ENCODE measurements at places on chromosomes 13 and 19.

DNA sequence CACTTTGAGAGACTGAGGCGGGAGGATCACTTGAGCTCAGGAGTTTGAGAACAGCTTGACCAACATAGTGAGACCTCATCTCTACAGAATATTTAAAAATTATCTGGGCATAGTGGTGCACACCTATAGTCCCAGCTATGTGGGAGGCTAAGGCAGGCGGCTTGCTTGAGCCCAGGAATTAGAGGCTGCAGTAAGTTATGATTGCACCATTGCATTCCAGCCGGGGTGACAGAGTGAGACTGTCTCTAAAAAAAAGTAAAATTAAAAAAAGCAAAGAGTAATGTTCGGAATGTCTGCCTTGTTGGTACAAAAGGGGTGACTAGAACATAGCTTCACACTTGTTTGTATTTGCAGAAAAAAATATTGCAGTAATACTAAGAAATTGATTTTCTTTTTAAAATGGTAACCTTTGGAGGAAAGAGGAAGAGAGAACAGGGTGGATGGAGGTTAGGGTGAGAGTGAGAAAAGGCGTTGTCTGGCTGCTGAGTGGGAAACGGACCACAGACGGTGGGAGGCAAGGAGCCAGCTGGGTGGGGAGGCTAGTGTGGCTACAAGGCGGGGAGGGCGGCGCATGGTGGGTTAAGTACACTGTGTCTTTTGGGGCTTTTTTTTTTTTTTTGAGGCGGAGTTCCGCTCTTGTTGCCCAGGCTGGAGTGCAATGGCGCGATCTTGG, 10.2 kb downstream of the PPP1R14A start:
- DNase-seq: no peak

DNA sequence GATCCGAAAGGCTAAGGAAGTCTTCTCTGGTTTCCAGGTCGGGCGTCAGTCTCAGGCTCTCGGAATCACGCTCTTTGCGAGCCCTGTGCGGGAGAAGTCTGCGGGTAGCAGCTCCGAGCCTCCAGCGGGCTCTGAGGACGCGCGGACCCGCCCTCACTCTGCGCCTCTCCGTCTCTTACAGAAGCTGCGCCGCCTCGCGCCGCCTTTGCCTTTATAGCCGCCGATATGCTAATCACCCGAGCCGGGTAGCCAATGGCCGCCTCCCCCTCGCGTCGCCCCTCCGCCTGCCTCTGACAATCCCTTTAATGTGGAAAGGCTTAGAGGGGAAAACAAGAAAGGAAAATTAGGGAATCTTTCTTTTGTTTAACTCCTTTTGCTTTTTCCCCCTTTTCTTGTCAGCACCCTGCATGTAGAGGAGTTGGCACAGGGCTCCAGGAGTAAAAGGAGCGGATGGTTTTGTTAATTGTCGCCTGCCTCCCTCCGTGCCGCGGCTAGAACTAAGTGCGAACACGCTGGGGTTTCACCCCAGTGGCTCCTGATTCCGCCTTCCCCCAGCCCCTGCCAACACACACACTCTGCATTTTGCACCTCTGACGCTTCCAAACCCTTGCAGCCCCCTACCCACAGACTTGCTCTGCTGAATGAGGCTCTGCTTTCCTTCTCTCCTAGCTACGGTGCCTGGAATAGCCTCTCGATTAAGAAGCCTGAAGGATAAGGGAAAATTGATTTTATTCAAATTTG, at the start of gene PCDH8:
Gene PCDH8, minus strand, starts transcription at position 186 of the 741 bp plus-strand sequence. CDS start 204 bp downstream, outside the sequence.
- no peak for DNase-seq

DNA sequence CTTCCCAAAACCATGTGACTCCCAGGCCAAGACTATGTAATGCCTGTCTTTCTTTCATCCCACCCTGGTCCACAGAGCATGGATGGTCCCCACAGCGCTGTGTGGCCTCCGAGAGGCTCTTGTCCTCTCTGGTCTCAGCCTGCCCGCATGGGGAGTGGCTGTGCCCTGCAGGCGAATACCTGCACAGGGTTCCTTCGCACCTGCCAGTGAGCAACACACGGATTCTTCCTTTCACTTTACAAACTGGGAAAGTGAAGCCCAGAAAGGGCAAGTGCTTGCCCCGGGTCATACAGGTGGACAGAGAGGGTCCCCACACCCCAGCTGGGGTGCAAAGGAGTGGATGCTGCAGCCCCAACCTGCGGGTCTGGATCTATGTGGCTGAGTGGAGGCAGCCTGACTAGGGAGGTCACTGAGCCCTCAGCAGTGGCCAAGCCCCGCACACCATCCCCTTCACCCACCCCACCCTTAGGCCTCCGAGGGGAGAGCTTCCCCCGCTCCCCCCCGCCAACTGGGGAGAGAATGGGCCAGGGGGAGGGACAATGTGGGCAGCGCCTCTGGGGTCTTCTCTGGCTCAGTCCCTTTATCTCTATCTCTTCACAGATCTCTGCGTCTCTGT, 747 bp upstream of the MARK4 start:
- no peak for DNase-seq

- no peak for DNase-seq
Measured at GRCh38 chr13:106210324-106210723, 325.1 kb downstream of the EFNB2 start.

DNA sequence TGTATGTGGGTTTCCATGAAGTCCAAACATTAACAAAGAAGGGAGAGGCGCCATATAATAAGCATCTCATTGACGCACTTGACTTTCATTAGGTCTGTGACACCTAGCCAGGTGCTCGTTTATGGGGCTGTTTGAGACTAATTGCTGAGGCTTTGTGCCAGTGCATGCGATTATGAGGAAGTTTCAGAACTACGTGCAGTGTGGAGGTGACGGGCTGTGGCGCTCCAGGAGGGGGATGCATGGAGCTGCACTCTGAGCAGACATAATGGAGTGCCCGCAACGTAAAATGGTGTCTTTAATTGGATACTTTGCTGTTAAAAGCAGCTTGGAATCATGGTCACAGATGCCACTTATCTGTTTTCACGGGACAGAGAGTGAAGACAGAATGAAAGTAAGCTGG, 223.2 kb downstream of the FGF9 start:
- no peak for DNase-seq

GRCh38 chr13:107586216-107586615, 629.1 kb downstream of the LIG4 start:
- no peak for DNase-seq

DNA sequence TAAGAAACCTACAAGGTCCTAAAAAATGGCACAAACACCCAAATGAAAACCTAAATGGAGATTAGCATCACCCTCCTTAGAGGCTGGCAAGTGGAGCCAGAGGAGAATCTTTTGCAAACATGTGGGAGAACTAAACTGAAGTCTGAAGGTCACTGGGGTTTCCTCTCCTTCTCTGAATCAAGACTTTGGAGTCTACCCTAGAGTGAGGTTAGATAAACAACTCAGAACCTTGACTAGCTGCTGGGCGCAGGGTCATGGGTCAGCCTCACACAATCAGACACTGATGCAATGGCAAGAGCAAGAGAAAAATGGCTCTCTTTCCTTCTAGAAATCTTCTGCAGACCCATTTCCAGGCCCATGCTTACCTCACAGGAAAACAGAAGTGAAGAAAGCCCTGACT, 165.8 kb downstream of the KCTD12 start:
- no peak for DNase-seq

- DNase-seq: no peak
Measured at GRCh38 chr13:30880856-30881155, 25.3 kb upstream of the MEDAG start.

DNA sequence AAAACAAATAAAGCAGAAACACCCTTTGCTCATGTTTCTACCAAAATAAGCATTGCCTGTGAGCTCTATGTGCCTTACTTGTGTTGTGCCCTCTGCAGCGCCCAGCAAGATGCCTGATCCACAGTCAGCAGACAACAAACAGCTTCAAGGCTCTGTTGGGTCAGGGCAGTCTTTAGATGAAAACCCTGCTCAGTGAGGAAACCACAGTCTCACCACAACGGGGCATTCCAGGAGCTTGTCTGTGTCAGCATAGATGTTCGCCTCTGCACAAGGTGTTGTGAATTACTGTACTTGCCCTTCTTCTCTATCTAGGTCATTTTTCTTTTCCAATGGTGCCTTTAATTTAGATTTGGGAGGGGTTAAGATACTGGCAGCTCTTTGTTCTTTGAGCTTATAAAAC, 251.9 kb downstream of the COL4A1 start:
- no peak for DNase-seq

GRCh38 chr19:9362905-9363304, at the start of gene ZNF177:
Gene ZNF177 (plus strand): TSS chr19:9363013. CDS start chr19:9378312, 15,299 bp downstream.
- no peak for DNase-seq

- DNase-seq: no peak
Measured at GRCh38 chr19:2149980-2150793, 1.2 kb downstream of the AP3D1 start.

DNA sequence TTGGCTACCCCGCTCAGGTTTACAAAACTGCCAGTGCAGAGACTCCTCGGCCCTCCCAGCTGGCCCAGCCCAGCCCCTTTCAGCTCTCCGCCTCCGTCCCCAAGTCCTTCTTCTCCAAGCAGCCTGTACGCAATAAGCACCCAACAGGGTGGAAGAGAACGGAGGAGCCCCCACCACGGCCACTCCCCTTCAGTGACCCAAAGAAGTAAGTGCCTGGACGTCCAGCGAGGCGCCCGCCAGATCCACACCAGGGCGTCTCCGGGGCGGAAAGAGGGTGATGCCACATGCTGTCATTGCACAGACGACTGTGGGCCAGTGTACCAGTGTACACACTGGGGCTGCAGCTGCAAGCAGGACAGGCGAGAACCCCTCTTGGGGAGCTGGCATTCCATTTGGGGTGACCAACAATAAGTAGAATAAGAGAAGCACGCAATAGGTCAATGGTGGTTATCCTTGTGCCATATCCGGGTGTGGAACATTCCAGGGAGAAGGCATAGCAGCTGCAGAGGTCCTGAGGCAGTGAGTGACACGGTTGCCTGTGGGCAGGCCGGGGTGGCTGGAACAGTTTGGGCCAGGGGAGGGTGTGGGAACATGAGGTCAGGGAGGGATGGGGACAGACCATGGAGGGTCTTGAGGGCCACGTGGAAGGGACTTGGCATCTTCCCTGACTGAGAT, 41.3 kb downstream of the DPF1 start:
- no peak for DNase-seq

DNA sequence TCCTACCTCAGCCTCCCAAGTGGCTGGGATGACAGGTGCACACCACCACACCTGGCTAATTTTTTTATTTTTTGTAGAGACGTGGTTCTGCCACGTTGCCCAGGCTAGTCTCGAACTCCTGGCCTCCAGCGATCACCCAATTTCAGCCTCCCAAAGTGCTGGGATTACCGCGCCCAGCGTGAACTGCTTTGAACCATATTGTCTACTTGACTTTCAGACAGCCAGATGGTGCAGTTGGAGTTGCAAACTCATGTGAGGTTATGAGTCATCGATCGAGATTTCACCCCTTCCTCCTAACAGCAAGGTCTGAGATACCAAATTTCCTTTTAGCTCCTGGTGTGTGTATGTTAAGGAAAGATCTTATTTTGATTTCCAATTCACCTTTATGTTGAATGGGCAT, 2.7 kb downstream of the SLC27A1 start:
- no peak for DNase-seq

DNA sequence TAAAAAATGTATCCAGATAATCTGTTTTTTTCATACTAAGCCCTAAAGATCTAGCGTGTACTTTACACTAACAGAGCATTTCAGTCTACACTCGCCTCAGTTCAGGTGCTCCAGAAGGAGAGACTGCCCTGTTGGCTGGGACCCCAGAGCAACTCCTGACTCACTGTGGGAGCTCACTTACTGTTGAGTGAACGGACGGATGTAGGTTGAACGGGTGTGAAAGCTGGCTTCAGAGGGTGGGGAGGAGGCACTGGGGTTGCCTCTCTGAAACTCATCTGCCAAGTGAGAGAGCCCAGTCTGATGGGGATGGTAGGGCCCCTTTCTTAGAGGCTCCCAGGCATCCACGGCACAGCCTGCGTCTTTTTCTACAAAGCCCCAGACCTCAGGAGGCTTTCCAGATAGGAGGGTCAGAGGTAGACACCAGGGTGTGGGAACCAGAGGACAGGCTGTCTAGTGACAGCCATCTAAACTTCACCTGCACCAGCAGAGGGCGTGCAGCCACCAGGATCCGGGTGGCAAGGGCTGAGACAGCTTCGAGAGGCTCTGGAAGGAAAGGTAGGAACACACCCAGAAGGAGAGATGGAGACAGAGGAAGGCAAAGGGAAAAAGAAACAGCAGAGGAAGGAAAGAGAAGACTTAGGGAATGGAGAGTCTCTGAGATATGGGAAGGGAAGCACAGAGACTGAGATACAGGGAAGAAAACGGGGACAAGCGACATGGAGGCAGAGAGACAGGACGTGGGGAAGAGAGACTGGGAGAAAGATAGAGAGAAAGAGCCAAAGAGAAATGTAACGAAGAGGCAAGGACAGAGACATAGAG, 3.7 kb downstream of the KASH5 start:
- DNase-seq: no peak

- DNase-seq: no peak
Measured at GRCh38 chr13:94658926-94659597, 53.3 kb downstream of the SOX21 start.

- no peak for DNase-seq
Measured at GRCh38 chr13:113649212-113649611, 8.8 kb downstream of the ATP4B start.

GRCh38 chr13:25908366-25908765, 143.4 kb downstream of the SHISA2 start:
- no peak for DNase-seq

DNA sequence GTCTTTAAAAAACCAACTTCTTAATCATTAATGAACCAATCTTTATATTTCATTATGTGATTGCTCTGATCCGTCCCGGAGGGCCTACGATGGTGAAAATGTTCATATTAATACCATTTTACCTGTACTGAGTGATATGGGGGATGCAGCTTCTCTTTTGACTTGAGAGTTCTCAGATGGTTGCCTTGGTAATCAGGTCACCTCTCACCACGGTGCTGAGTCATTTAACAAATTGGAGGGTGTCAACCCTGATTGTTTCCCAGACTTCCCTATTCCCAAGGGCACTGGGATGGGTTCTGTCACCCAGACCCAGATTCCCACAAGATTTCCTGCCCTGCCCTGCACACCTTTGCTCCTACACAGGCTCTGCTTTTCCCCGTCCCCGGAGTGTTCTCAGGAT, 128.5 kb upstream of the TMTC4 start:
- DNase-seq: no peak

- DNase-seq: no peak
Measured at GRCh38 chr13:113946409-113947181, 27.3 kb downstream of the C13orf46 start.

DNA sequence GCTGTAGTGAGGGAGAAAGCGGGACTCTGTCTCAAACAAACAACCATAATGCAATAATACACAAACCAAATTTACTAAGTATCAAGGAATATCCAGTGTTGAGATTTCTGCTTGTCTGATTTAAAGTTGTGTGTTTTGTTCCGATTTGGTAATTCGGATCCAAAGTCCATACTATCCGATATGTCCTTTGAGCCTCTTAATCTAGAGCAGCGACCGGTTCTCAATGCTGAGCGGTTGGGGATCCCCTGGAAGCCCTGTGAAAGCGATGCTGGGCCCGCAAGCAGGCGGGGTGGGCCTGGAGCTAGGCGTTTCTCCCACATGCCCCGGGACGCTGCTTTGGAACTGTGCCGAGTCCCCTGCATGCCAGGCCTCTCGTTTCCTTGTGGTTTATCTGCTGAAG, 20.2 kb downstream of the C19orf44 start:
- no peak for DNase-seq
